ENCODE measurements at places on chromosomes 3 and 15.
A peak's percentile ranks its signal among the peaks of the same experiment; 100 is the strongest.

- DNase-seq, result no peak
Observed at GRCh38 chr3:8739757-8740504, 6.3 kb downstream of the CAV3 start.

GRCh38 chr3:151971814-151972579, 98.6 kb downstream of the SUCNR1 start:
- no peak for DNase-seq

- no peak for DNase-seq
Observed at GRCh38 chr3:70000028-70000410, 486 bp downstream of the SAMMSON start.

- no peak for DNase-seq
Observed at GRCh38 chr3:55796533-55796932, 309.4 kb upstream of the WNT5A start.

DNA sequence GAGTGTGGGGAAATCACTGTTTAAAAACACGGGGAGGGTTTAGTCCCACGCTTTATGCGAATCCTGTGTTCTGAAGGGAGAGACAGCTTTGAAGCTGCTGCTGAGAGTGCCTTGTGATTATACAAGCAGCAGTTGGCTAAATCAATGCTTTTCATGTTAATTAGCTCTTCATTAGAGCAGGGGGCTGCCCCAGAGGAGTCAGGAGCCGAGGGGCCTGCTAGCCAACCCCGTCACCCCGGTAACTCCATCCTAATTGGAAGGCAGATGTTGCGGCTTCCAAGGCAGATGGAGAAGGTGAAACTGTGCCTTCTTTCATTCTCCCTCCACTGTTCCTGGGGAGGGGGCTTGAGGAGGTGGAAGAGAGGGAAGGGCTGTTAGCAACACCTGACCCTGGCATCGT, 92.4 kb upstream of the ANKRD34C start:
- no peak for DNase-seq

- no peak for DNase-seq
Observed at GRCh38 chr3:154130540-154130939, 9.3 kb downstream of the ARHGEF26 start.

GRCh38 chr15:31341496-31342195, 15.0 kb downstream of the KLF13 start:
- no peak for DNase-seq

DNA sequence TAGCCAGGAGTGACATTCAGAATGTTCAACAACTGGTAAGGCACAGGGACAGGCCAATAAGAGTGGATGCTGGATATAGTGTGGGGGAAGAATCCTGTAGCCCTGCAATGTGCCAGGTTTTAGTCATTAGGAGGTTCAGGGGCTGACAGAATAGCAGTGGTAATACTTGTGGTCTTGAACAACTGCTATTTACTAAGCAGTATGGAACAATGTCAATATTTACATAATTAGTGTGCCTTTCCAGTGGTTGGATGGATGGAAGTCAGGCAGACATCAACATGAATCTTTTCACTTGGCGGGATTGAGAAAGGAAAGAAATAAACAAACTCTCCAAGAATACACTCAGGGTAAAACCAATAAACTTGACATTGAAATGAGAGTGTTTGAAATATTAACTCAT, 55.1 kb downstream of the OTOL1 start:
- DNase-seq, result no peak

DNA sequence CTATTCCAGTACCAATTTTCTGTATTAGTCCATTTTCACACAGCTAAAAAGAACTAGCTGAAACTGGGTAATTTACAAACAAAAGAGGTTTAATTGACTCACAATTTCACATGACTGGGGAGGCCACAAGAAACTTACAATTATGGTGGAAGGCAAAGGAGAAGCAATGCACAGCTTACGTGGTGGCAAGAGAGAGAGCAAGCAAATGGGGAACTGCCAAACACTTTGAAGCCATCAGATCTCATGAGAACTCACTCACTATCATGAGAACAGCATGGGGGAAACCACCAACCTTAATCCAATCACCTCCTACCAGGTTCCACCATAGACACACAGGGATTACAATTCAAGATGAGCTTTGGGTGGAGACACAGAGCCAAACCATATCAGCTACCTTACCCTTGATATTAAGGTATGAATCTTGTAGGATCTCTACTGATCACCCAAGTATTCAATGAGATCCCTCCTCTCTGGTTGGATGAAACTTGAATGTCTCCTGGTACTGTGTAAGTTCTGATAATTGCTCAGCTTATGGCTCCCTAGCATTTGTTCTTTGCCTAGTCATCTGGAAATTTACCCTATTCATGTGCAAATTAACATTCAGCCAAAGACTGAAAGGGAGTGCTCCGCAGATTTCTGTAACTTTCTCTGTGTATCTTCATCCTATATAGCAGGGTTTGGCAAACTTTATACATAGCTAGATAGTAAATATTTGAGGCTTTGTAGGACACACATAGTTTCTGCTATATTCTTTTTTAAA, 38.9 kb downstream of the MYL3 start:
- no peak for DNase-seq

- no peak for DNase-seq
Observed at GRCh38 chr3:42732829-42733459, 30.3 kb upstream of the HHATL start.

- no peak for DNase-seq
Observed at GRCh38 chr15:25368850-25369249, 70.0 kb downstream of the UBE3A start.

- DNase-seq, result no peak
Observed at GRCh38 chr15:62896380-62896866, 146.1 kb upstream of the TPM1 start.

GRCh38 chr15:95549168-95549738, 781.2 kb upstream of the NR2F2 start:
- no peak for DNase-seq

DNA sequence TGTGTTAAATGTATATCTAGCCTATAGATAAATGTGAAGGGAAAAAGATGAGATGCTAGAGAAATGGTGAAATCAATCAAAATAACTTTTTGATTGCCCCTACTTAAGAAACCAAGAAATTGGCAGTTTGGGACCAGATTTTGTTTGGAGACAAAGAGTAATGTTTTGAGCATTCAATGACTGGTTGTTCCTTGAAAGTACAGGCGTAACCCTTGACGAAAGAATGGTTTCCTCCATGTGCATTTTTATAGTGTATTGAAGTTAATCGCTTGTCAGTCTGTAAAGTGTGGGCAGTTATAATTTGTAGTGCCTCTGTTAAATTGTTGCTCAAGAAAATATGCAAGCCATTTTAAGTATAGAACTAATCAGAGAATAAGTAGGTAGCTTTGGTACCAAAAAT, 1.2 kb downstream of the KIF23 start:
- DNase-seq, result no peak

DNA sequence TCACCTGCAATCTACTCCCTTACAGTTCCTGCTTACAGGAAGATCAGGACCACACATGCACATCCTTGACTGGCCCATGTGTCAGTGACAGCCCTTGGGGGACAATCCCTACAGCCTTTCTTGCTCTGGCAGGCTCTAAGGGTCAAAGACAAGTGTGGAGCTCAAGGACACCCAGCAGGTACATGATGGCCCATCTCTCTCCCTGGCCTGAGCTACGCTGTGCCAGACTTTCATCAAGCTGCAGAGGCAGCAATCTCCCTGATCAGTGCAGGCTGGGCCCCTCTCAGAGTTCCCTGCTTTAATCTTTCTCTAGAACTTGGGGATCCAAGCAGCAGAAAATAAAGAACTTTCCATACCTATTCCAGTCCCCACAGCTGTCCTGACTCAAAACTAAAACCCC, 2.6 kb downstream of the SEMA7A start:
- no peak for DNase-seq

- no peak for DNase-seq
Observed at GRCh38 chr15:27082526-27082925, 111.5 kb downstream of the GABRG3 start.

- peak; percentile 65 for DNase-seq
Observed at GRCh38 chr3:23888617-23889228, 28.1 kb downstream of the NKIRAS1 start.

- no peak for DNase-seq
Observed at GRCh38 chr3:123841476-123842238, 42.5 kb downstream of the MYLK start.

GRCh38 chr15:51739061-51739712, 1.7 kb upstream of the LYSMD2 start:
- peak; percentile 42 for DNase-seq

- DNase-seq, result no peak
Observed at GRCh38 chr15:76773234-76773633, 131.9 kb downstream of the SCAPER start.

DNA sequence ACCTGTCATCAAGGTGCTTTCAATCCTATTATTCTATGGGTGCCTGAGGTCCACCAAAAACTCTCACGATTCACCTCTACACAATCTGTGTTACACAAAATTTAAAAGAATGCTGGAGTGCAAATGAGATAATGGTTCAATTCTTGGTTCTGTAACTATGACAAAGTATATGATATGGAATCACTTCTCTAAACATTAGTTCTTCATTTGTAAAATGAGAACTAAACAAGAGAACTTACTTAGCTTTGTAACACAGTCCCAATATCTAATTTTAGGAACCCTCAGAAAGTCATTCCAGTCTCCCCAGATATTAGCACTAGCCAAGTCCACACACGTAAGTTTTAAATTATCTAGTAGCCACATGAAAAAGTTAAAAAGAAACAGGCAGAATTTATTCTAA, 111.5 kb downstream of the TBL1XR1 start:
- no peak for DNase-seq

- DNase-seq, result no peak
Observed at GRCh38 chr3:114712728-114713492, 419.1 kb downstream of the TIGIT start.
